ENCODE measurements at places on chromosomes 3 and 15.

DNA sequence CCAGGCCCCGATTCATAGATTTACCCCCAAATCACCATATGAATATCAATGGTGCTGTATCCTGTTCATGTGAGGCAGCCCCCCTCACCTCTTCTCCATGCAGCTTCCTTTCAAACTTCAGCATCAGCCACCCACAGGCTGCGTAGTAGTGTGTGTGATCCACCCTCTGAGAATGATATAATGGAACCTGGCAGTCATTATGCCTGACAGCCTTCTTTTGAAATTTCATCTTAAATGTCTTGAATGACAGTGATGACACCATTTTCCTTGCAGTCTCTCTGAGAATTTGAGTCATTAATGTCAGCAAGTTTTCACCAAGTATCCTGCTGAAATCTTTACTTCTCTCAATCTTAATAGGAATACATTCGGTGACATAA, 3.5 kb upstream of the CLRN1 start:
- DNase-seq = no peak

DNA sequence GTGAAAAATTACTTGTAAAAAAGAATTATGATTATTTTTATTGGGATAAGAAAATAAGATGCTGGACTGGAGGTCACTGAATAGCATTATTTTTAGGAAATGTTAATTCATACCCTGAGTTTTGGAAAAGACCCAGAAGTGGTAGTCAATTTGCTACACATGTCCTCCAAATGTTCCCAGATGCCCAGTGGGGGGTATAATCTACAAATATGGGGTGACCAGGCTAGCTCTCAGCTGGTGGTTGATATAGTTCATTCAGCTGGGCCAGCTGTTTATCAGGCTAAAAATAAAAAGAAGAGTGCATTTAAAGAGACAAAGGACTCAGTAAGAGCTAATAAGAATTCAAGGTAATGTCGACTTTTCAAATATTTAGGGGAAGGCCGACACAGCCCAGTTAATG, 402.0 kb upstream of the GOLIM4 start:
- no peak for DNase-seq

DNA sequence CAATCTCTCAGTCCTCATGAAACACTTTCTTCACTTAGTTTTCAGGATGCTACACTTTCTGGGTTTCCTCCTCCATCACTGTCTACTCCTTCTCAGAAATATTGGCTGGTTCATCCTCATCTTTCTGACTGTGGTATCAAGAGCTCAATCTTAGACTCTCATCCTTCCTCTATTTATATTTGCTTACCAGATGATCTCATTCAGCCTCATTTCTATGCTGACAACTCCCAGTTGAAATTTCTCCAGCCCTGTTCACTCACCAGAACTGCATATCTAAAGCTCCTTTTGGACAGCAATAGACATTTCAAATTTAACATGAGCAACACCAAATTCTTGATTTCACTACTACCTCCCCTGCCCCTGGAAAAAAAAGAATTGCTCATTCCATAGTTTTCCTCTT, 48.0 kb upstream of the FBN1 start:
- no peak for DNase-seq

DNA sequence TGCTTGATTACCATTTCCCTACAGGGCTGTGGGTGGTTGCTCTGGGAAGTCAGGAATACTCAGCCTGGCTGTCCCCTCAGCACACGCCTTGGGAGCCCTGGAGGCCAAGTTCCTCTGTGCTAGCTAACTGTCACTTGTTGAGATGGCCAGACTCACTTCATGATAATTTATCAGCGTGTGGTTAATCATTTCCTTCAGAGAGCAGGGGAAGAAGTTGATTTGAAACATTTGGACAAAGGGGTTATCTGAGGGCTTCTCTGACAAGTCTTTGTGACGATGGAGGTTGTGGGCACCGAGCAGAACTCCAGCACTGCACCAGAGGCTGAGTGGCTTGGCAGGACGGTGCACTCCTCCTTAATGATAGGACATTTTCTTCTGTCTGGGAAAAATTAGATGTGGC, 61.9 kb downstream of the WHAMM start:
- DNase-seq = no peak

DNA sequence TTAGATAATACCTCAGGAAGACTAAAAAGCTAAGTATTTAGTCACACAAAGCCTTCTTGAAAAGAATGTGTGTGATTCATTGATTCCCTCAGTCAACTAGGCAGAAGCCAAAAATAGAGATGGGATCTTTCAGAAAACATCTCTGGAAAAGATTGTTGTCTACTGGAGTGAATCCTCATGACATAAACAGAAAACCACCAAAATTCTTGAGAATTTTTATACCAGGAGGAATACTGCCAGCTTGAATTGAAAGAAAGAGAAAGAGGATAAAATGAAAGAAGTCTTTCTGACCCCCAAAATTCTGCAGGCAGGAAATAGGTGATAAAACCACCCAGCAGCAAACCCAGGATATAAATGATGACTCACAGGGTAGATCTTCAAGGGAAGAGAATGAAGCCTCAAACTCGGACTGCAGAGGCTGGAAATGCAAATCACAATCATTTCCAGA, 363.1 kb upstream of the PLSCR5 start:
- DNase-seq = no peak

DNA sequence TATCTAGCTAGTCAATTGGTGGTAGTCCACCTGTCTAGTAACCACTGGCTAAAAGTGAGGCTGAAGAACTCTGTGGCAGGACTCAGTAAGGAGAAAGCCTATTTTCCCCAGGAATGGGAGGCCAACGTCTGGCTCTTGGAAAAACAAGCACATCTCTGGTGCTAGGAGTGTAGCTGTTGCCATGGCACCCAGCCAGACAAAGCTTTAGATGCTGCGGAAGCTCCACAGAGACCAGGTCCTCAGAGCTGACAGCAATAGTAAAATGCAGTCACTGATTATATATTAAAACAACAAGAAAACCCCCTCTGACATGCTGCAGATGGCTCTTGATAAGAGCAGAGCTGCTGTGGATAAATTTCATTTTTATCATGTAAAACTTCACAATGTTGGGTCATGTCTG, 124.9 kb upstream of the STRIT1 start:
- no peak for DNase-seq

DNA sequence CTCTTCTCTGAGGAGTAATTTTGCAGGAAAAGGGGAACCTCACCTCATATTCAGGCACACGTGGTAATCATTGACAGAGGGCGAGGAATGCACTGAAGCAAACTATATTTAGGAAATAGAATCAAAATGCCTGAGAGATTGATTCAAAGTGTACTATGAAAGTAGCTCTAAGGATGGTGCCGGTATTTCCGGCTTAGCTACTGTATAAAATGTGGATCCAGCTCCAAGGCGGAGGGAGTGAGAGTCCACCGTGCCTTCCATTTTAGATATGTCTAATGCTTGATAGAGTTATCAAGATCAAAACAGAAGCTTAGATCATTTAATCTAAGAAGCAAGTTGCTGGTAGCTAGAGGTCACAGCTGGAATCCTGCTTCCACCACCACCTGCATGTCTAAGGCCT, 33.0 kb downstream of the GOLIM4 start:
- DNase-seq = no peak

DNA sequence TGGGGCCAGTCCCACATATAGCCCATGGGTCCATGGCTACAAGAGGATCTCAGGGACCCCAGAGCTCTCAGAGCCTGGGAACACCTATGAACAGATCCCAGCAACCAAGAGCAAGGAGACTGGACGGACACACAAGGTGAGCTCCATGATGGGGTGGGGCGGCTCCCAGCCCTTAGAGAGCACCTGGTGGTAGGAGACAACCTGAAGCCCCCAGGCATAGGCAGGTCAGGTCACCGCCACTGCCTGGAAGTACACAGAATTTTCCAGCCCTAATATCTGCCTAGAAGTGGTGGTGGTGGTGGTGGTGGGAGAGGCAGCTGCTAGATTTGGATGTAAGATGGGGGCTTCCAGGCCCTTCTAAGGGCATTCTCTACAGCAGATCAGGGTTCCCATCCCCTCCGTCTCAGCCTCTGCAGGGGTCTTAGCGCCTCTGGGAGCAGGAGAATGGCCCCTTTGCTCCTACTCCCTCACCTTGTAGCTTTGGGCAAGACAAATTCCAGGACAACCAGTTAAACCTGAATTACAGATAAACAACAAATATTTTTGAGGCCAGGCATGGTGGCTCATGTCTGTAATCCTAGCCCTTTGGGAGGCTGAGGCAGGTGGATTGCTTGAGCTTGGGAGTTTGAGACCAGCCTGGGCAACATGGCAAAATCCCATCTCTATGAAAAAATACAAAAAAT, 9.2 kb downstream of the SH2D7 start:
- peak; percentile 40 for DNase-seq

GRCh38 chr3:67481126-67481525, 173.3 kb downstream of the SUCLG2 start:
- no peak for DNase-seq

DNA sequence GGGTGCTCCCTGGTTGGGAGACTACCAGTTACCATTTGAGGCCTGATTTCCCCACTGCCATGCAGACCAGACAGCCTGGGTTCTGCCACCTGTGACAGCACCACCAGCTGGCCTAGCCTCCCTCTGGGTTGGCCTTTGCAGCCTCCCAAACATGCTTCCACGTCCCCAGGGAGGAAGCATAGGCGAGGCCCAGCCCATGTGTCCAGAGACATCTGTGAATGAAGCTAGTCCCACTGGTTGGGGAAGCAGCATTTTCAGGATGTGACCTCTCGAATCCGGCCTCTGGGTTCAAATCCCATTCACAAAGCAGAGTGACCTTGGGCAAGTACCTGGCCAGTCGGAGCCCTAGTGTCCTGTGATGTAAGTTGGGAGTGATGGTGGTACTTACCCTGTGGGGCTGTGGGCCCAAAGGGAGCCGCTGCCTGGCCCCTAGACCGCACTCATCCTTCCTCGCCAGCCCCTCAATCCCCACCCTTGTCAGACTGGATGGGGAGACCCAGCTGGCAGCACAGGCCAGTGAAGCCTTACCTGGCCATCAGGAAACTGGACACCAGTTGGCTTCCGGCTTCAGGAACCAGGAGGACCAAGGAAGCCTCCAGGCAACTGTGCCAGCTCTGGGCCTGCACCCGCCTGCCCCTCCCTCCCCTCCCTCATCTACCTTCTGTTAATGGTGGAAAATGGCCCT, 6.0 kb downstream of the KLF15 start:
- peak; percentile 46 for DNase-seq

GRCh38 chr3:155078711-155079467, 1.2 kb upstream of the MME start:
- no peak for DNase-seq

- no peak for DNase-seq
These were observed 596 bp upstream of the SGO1 start for GRCh38 chr3:20186600-20187004.

- DNase-seq = no peak
These were observed 101.7 kb upstream of the EIF1B start for GRCh38 chr3:40207796-40208195.

DNA sequence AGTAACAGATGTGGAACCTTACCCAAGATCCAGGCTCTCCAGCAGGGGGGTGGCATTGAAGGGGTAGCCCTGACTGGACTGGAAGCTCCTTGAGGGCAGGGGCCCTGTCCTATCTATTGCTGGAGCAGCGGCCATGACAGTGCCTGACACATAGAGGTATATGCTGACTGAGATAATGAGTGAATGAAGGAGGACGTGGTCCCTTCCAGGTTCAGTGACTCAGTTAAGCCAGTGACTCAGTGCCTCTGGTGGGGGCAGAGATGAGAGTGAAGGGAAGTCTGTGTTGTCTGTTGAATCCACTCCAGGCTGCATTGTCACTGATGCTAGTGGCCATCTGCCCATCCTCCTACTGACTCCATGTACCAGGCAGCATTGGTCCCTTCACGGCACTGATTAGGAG, 13.0 kb upstream of the CTXND1 start:
- no peak for DNase-seq

DNA sequence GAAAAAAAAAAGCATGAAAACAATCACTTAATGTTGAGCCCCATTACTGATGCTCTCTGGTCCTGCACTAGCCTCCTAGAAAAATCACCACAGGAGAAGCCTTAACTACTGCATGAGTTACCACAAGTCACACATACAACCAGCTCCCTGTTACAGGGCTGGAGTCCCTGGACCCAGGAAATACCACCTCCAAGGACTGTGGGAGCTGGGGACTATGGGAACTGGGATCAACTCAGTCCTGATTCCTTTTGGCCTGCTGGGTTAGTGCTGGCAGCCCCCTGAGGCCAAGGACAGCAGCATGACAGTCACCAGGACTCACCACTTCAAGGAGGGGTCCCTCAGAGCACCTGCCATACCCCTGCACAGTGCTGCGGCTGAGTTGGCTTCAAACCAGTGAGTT, 559 bp downstream of the NR1I2 start:
- DNase-seq = no peak

DNA sequence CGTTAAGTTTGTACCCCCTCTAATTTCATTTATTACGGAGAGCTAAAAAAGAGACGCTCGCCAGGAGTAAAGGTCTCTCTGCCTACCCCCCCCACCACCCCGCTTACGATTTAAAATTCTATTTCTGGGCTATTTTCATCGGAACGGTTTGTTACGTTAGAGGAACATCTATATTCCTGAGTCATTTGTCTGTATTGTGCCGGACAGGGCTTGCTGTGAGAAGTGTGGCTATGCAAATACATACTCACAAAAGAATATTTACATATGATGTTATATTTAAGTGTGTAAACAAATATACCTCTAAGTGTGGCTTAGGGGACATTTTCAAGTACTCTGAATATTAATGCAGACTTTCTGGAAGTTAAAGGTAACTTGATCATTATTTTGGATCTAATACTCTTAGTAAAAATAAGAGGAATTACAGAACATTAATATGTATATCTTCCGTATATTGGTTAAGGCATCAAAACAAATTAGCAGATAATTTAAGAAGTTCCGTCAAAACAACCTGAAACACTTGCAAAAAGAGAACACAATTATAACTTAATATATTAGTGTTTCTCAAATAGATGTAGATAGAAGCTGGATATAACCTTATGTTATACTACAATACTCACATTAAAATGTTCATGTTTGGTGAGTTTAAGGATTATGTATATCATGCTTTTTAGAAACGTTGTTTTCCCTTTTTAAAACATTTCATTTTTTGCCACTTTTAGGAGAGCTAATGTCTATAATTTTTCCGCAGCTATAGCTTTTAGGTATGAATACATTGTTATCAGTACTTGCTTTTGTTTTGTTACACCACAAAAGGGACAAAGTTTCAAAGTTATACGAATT, 1.6 kb upstream of the SHOX2 start:
- no peak for DNase-seq

GRCh38 chr3:193310914-193311723, 67.4 kb downstream of the ATP13A5 start:
- no peak for DNase-seq

- DNase-seq = no peak
These were observed 136.9 kb downstream of the FRMD5 start for GRCh38 chr15:44058126-44058525.

DNA sequence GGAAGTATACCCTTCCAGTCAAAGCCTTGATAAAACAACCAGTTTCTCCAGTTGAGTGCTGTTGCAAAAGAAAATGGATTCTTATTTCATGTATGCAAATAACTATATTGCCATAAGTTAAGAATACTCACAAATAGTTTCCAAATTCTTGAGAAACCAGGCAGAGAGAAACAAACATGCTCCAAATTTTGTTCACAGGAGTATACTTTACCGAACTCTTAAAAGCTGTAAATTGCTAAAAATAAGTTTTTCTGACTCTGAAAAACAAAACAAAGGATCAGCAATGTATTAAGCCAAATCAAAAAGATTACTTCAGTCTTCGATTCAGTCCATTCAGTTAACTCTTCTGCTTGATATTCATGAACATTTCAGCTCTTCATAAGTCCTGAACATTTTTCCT, 646.5 kb downstream of the MCTP2 start:
- no peak for DNase-seq

GRCh38 chr3:38651153-38651789, 1.8 kb upstream of the SCN5A start:
- DNase-seq = peak; percentile 82
